ENCODE measurements at places on chromosomes 5 and 9. TPM values are rescaled to one million over a fixed set of nuclear protein-coding genes. Genes with fewer than 3 reads are reported as not detected.

GRCh38 chr9:4894076-4894475 is 91.0 kb upstream of the JAK2 start:
- DNase-seq, result no peak

CCL21 gene
- total RNA-seq, result 92.8 TPM

- DNase-seq, result no peak
Observed at GRCh38 chr5:151772029-151772845, 483 bp downstream of the G3BP1 start.

MEGF10 gene
- total RNA-seq, result 0.25 TPM

DNA sequence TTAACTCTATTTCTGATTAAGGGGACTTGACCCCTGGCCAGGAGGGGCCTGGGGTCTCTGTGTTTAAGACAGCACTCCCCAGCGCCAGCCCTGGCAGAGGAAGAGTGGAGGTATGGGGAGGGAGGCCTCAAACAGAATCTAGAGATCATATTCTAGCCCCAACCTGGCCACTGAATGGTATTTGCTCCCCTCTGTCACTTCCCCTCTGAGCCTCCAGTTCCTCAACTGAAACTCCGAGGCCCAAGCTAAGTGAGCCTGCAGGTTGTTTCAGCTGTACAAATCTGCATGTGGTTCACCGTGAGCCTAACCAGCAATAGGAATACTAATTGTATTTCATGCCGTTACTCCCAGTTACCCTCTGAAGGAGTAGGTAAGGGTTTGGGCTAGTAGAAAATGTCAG is 36.0 kb downstream of the ANP32B start:
- DNase-seq, result no peak

DNA sequence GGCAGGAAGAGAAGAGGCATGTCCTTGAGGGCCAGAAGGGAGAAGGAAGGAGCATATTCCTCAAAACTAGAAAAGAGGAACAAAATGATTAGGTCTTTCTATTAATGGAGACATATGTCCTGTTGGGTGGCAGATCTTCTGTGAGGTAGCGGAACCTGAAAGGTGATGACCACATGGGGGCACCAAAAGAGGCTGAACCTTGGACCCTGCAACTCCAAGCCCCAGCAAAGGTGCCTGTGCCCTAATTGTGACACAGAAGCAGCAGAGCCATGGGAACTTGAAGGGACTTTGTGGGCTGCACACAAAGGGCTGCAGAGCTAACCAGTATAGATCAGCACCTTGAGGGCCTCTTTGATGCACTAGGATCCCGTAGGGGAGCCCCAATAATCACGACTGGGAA is 158.0 kb downstream of the BAAT start:
- DNase-seq, result no peak

DNA sequence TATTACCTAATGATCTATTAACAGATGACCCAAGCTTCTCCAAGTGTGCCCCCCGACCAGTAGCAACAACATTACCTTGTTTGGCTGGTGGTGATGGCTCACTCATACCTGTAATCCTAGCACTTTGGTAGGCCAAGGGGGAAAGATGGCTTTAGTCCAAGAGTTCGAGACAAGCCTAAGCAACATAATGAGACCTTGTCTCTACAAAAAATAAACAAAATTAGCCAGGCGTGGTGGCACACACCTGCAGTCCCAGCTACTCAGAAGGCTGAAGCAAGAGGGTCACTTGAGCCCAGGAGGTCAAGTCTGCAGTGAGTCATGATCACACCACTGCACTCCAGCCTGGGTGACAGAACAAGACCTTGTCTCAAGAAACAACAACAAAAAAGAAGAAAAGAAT is 62.9 kb downstream of the GCNT1 start:
- DNase-seq, result no peak

DIPK1B gene
- 7.5 TPM for total RNA-seq

- peak; percentile 39 for DNase-seq
Observed at GRCh38 chr5:112738191-112738560, 491 bp downstream of the APC start.

GRCh38 chr5:161546470-161547301 is at the start of gene GABRB2:
Gene GABRB2, minus strand, starts transcription at chr5:161546725. Its CDS starts 82 bp downstream, at chr5:161546643.
- DNase-seq, result peak; percentile 78

TEK gene
- total RNA-seq, result 32.6 TPM

Data from kidney (tissue), 22 donors.